Activated CD4-positive, alpha-beta T cell treated with anti-CD3 and anti-CD28 coated beads, Interleukin-2, amount 50 U/mL, for 4 hours (primary cell): ENCODE measurements at places on chromosomes 3 and 15.

DNA sequence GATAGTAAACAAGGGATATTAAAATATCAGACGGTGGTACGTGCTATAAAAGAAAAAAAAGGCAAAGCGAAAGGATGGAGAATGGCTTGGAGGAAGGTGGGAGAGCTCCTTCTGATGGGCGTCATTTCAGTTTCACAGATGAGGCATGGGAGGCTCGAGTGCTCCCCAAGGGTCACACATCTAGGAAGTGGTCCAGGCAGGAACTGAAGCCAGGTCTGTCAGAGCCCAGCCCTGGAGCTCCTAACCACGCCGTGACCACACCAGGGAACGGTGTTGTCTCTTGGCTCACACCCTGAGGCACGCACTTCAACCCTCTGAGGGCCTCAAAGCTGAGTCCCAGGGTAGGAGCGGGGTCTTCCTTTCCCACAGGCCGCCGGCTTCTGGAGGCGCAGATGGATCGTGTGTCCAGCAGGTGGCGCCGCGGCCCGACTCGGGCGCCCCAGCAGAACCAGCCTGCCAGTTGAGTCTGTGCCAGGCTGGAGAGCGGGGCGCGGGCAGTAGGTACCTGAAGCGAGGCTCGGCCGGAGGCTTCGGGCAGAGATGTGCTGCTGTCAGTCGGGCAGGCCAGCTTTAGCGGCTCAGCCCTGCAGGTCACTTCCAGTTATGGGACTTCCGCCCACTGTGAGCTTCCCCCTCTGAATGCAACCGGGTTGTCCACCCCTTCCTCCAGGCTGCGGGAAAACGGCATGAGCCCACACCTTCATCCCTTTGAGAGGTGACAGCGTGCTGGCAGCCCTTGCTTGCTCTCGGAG is 68.1 kb downstream of the SLC6A1 start:
- peak; percentile 6 for DNase-seq

DNA sequence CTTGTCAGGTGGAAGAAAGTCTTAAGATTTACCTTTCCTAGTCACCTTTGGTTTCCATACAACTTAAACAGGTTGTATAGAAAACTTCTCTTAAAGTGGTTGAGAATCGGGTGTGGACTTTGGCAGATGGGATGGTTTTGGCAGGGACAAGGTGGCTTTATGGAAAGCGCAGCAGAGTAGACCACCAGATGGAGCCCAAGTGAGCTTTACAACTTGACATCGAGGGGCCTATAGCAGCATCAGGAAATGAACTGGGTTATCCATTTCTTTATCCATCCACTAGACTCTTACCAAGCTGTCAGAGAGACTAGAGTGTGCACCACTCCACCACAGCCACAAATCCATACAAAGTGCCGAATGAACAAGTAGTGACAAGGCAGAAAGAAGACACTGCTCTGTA is 85.3 kb upstream of the MBNL1 start:
- DNase-seq: peak; percentile 42

DNA sequence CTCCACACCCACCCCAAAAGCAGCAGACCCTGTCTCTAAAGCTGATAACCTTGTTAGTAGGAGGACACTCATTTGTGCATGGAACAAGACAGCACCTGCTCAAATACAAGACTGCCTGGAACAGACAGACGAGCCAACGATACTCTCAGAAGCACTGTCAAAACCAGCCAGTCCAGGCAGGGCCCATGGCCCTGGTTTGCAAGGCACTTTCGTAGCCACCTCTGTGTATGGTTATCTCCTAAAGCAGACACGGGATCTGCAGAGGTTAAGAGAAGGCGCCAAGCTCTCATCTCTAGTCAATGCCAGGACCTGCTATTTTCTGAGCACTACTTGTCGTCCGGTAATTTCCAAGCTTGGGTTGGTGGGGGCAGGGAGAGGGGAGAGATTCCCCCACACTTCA is 10.5 kb downstream of the NTRK3 start:
- DNase-seq: no peak

GRCh38 chr3:169848741-169849140 is 21.0 kb downstream of the LRRC31 start:
- no peak for DNase-seq

- DNase-seq: no peak
These were observed 44.9 kb downstream of the PTH1R start for GRCh38 chr3:46922426-46922825.

DNA sequence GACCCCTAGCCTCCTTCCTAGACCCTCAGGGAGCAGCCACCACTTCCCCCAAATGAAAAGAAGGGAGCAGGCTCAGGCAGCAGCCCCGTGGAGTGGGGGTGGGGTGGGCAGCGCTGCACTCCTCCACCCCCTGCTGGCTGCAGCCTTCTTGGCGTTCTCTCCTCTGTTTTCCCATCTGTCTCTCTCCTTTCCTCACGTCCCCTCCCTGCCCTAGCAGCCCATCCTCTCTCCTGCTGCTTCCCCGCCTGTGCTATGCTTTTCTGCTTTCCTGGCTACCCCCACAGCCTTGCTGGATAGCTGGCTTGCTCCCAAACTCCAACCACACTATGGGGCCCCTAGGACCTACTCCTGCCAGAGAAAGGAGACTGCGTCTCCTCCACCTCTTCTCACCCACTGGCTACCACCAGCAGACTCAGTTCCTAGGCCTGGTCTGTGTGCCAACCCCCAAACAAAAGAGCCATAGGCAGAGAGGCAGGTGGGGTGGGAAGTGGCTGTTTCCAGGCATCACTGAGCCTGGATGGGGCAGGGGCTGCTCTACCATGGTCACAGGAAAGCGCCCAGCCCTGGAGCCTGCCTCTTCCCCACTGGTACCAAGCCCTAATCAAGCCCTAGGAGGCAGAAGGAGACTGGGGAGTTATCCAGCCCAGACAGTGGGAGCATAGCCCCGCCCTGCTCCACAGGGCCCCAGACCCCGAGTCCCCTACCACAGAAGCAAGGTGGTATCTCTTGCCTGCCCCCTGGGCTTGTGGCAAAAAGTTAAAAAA is 3.4 kb upstream of the DISP2 start:
- no peak for DNase-seq

DNA sequence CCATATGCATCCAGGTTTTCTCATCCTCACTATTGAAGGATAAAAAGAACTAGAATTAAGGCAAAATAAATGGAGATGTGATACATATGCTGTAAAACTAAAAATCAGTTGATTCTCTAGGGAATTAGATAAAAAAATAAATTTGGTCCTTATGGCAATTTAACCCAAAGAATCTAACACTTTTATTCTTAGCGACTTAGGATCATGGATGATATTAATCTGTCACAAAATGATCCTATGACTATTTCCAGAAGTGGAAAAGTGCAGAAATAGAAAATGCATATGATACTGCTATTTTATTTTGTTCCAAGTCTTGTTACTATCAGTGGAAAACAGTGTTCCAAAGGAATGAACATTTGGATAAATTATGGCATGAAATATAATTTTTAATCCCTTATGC is 746.3 kb downstream of the ROBO2 start:
- DNase-seq: no peak

GRCh38 chr15:93088981-93089726 is at the start of gene RGMA:
Gene RGMA (minus strand): TSS chr15:93089211. CDS start chr15:93088932, 279 bp downstream.
- DNase-seq: no peak

DNA sequence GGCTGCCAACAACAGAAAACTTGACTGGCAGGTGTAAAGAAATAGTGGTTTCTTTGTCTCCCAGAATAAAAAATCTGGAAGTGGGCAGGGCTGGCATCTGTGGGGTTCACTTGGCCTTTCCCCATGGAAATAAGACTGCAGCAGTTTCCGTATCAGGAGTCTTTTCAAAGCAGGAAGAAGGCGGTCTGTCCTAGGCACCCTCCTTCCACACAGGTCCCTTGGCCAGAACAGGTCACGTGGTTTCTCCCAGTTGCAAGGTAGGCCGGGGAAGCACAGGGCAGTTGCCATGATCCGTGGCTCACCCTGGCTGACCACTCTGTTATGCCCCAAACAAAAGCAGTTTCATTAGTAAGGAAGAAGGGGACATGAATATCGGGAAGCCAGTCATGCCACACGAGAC is 45.4 kb downstream of the ZDHHC19 start:
- no peak for DNase-seq

- no peak for DNase-seq
These were observed 272.5 kb upstream of the TGFBR2 start for GRCh38 chr3:30333903-30334302.

DNA sequence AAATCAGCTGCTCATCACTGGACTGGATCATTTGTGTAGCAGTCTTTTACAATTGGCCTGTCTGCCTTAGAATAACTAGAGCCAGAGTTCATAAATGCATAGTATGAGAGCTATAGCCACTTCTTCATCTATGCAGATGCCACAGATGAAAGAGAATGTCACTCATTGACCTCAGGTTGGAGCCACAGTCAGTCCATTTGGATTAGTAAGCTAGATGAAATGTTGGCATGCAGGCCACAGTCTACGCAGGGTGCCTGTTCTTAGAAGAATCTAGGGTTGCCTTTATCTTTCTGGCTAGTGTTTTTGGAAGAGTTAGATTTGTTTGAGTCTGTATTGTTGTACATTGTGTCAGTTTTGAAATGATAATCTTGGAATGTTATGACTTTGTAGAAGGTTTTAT is 25.4 kb upstream of the EDEM1 start:
- DNase-seq: no peak

GRCh38 chr3:3765661-3766060 is 33.6 kb upstream of the LRRN1 start:
- no peak for DNase-seq

GRCh38 chr3:127929818-127930413 is 14.9 kb downstream of the KBTBD12 start:
- DNase-seq: no peak

- no peak for DNase-seq
These were observed 1.1 kb downstream of the PAK6 start for GRCh38 chr15:40239693-40240618.

- no peak for DNase-seq
These were observed 26.2 kb upstream of the LRTM1 start for GRCh38 chr3:54954022-54954421.

- DNase-seq: no peak
These were observed 26.0 kb upstream of the MAP4 start for GRCh38 chr3:48042071-48042760.

DNA sequence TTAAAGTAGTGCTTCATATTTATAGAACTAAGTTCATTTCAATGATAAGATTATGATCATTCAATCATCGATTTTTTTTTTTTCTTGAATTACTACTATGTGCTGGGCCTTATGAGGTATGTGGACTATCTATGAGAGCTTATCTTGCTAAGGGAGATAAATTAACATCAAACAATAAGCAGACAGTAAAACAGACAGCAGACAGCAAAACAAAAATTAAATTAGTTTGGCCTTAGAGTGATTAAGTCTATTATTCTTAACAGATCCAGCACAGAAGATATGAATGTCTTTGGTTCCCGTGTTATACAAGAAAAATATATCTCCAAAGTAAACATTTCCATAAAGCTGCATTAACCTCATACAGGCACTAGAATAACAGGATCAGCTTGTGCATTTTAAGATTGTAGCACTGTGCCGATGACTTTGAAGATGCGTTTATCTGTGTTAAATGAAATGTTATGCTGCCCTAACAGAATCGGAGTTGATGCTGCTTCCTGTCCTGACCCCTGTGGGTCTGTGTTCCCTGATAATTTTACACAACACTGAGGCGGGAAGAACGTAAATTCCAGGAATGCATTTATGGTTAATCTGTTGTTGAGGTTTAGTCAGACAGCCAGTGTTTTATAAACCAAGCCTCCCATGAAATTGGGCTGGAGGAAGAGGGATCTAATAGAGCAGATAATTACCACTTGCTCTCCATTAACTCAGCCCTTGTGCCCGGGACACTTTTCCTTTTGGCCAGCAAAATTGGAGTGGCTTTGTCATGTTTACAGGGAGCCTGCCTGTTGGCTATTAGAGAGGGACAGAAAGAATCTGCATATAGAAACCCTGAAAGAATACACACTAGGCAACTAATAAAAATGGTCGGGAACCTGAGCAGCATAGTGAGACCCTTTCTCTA is 80.8 kb downstream of the GHSR start:
- no peak for DNase-seq

DNA sequence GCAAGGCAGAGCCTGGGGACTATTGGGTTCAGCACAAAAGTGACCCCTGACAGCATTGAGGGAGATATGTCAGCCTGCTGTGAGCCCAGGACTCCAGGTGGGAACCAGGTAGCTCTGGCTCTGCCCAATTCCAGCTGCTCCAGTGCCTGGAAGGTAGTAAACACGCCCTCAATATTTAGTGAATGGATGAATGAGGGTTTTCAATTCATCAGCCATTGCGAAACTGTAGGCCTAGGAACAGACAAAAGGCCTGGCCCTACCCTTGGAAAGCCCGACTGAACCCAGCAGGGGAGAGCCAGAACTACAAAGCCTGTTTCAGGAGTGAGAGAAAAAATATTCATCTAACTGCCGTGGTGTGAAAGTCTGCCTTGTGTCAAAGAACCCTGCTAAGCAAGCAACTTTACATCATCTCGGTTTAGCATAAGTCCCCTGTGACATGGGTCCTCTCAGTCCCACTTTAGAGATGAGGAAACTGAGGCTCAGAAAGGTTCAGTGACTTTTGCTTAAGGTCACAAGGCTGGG is 8.1 kb upstream of the CSK start:
- no peak for DNase-seq

DNA sequence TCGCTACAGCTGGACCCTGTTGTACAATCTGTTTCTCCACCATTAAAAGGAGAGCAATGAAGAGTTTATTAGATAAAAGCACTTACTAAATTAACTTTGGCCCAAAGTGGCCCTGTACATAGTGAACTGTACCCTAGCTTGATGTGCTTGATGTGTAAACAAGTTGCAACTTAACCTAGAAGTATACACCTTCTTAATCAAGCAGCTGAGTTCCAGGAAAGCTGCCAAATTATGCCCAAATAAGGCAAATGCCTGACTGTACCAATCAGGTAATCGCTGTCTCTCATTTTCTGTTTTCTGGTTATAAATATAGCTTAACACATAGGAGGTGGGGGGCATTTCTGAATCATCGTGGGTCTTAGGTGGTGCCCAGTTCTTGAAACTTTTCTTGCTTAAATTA is 704.8 kb upstream of the CBLB start:
- DNase-seq: no peak

DNA sequence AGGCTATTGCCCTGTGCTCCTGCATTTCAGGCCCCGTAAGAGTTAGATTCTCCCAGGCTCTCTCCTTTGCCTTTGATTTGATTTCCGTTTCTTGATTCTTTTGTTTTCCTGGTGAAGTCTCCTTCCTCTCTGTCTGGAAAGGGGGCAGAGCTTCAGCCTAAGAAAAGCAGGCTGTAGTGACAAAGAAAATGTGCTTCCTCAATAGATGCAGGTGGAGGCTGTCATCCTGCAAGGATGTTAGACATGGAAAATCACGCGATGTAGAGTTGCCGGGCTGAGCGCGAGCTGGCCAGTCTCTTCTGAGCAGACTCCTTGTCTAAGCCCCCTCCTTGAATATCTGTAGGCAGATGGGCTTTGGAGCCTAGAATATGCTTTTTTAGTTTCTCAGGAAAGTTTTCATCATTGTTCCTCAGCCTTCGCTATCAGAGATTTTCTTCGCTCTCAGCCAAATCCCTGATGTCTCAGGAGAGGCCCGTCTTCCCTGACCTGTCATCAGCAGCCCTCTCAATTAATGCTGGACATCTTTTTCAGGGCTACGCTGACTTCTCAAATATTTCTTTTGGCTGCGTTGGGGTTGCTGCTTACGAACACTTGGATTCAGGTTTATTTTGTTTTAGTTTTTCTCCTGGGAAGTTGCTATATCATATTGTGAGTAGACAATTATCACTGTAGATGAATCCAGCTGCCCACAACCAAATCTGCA is 163.6 kb downstream of the ITPR1 start:
- DNase-seq: no peak
